ENCODE measurements at places on chromosomes 2 and 18.

DNA sequence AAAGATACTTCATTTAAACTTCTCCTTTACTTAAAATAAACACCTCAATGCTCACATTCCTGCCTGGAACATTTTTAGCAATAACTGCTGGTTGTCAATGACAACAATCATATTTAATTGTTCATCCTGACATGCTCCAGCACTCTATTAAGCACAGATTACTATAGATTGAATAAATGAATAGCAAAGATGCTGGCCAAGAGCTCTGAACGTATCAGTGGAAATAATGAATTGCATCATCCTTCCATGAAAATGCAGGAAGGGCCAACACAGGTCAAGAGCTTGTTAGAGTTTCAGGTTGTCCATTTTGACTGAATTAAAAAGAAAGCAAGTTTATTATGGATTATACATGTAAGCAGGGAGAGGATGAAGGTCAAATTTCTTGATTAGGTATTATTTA is 994.0 kb downstream of the TSN start:
- no peak for DNase-seq

DNA sequence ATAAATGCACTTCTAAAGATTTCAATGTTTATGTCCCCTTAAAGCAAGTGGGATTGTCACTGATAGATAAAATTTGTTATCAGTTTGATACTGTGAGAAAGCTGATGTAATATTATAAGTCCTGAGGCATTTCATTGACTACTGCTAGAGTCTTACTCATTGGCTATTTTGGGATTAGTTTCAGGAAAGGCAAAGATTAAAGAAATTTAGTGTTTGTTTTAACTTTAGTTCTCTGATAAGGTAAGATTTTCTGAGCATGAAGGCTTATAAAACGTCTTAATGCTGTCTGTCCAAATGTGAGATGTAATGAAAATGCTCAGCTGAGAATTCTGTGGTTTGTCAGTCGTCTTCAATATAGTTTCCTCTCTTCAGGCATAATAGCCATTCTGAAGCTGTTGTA is 886.4 kb upstream of the CDH2 start:
- DNase-seq: no peak

DNA sequence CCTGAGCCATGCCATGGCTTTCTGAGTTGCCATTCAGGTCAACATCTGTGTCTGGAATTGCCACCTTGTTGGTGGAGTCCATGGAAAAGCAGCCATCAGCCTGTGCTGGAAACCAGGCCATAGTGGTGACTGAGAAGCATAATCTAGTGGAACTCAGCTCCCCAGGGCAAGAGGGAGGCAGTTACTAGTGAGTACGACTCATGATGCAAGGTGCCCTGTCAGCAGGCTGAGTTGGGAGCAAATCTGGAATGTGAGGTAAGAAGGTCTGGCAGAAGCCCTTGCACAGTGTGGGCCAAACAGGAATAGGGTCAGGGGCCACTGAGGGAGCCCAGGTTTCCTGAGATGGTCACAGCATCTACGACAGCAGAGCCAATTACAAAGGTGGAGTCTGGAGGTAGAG is 37.1 kb downstream of the SULT1C2 start:
- no peak for DNase-seq

DNA sequence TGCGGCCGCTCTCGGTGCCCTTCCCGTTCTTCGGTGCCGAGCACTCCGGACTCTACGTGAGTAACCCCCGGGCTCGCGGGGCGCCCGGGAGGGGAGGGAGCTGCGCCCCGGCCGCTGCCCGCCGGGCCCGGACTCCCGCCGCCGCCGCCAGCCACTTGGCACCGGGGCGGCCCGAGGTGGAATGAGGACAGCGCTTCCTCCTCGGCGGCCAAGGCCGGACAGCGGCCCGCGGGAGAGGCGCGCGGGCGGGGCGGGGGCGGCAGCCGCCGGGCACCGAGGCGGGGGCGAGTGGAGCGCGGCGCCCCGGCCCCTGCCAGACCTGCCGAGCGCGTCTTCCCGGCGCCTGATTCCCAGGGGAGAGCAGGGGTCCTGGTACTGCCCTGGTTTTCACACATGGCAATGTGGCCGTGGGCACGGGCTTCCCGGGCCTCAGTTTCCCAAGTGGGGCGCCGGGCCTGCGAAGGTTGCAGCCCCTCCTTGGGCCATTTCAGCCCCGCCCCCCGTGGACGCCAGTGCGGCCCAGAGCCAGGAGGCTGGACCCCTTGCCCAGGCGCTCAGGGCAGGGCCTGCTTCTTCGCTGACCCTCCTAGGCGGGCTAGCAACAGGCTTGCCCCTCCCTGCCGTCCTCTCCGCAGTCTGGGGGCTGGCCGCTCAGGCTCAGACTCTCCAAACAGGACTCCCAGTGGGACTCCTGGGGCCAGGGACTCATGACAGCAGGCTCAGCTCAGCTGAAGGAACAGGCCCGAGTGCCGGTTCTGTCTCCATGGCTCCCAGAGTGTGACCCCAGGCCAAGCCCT is 775 bp downstream of the SNED1 start:
- DNase-seq: peak; percentile 40

- DNase-seq: no peak
Observed at GRCh38 chr2:182980115-182980514, 58.1 kb downstream of the NCKAP1 start.

DNA sequence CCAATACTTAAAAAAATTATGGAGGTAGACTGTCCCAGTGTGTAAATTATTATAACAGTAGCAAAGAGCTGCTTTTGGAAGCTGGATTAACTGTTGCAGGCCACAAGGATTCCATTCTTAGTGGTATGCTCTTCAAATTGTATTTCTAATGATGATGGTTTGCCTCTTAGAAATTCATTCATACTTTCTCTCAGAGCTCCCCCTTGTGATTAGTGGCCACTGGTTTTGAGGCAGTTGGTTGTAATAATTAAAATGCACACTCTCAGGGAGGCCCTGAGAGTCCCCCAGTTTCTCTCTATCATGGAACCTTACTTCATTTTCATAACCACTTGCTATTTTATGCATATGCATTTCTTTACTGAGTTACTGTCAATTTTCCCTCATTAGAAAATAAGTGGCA is 122.5 kb downstream of the PLA2R1 start:
- DNase-seq: no peak

DNA sequence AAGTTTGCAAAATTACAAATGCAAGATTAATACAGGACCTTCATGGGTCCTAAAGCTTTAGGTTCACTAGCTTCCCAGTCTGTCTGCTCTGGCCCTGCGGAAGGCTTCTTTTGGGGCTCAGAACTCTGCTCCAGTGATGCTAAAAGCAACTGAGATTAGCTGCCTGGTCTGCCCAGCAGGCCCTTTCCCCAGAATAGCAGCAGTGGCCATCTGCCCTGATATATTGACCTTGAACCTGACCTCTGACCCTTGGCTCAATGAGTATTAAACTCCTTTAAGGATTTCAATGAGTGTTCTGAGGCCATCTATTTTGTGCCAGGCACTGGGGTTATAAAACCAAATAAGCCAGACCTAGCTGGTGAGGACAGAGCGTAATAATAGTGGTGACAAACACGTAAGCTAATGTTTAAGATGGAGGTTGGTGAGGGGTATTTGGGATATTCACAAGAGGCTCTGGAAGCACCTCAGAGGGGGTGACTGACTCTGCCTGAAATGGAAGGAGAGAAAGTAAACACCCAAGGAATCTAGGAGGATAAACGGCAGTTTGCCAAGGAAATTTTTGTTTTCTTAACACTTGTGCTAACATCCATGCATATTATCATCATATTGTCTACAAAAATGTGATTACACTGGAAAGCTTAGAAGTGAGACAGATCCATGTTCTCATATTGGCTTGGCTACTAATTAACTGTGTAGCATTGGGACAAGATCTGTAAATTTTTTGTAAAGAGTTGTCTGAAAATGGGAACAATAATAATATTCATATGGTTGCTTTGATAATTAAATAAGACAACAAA is 50.4 kb upstream of the LCLAT1 start:
- no peak for DNase-seq

DNA sequence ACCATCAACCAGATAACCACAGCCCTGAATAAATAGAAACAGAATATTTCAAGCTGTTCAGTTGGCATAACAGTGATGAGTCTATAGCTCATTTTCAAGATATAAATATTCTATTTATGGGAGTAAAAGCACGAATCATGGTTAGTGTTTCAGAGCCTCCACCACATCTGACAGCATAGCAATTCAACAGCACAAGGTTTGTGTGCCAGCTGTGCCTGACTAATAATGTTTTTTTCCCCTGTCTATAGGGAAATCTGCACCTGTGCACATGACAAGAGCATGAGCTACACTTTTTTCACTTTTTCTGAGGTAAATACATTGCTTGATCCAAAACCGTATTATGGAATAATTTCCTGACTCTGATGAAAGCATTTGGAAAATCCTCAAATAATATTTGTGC is 251.3 kb downstream of the RPIA start:
- no peak for DNase-seq

- peak; percentile 59 for DNase-seq
Observed at GRCh38 chr18:22848615-22849014, 84.5 kb upstream of the RBBP8 start.

DNA sequence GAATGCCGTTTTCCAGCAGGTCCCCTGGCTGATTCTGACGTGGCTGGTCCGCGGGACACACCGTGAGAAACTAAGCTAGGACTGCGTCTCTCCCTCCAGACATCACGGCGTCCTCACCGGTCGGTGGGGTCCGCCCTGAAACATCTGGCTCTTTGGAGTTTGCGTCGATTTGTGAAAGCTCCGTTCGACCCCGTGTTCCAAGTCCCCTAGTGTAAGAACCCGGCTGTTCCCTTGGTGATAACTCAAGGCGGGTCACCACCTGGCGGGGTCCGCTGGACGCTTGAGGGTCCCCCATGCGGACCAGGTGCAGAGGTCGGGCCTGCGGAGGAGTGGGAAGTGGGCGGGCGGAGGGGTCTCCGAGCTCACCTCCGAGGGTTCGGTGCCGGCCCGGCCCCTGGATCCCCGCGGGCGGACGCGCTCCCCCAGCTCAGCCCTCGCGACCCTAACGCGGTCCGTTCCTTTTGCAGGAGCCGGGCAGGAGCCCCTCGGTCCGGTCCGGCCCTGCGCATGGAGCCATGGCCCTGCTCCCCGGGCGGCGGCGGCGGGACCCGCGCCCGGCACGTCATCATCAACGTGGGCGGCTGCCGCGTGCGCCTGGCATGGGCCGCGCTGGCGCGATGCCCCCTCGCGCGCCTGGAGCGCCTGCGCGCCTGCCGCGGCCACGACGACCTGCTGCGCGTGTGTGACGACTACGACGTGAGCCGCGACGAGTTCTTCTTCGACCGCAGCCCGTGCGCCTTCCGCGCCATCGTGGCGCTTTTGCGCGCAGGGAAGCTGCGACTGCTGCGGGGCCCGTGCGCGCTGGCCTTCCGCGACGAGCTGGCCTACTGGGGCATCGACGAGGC is 65.6 kb downstream of the KCNG2 start:
- DNase-seq: no peak

- no peak for DNase-seq
Observed at GRCh38 chr2:71190656-71191569, 36.0 kb downstream of the PAIP2B start.
